ENCODE measurements at places on chromosomes 16 and 17.

- no peak for DNase-seq
Measured at GRCh38 chr16:72785886-72786285, 262.0 kb downstream of the ZFHX3 start.

- no peak for DNase-seq
Measured at GRCh38 chr17:17114592-17115225, 72.5 kb downstream of the MPRIP start.

GRCh38 chr16:61210076-61210475 is 826.2 kb downstream of the CDH8 start:
- no peak for DNase-seq

- DNase-seq, result peak; percentile 75
Measured at GRCh38 chr17:42920106-42920900, 19.7 kb downstream of the G6PC1 start.

GRCh38 chr16:69073181-69073702 is 32.2 kb upstream of the HAS3 start:
- no peak for DNase-seq

DNA sequence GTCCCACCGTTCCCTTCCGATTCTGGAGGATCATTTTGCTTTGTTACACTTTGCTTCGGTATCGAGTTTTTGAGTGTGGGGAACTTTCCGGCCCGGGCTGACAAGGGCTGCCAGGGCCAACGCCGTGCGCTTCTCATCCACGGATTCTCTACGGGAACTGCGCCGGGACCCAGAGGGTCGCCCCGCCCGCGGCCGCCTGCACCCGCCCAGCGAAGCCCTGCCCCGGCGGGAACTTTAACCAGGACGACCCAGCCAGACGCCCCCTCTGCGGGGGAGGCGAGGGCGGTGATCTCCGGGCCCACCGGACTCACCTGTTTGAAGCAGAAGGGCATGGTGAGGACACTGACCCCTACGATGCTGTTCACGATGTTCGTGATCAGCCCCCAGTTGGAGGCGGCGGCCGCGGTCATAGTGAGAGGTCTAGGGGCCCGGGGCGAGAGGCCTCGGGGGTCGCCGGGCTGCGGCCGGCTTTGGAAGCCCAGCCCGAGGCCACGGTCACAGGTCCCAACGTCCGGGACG is 536 bp downstream of the SLC38A10 start:
- peak; percentile 21 for DNase-seq

GRCh38 chr16:10679921-10680320 is 14.8 kb downstream of the TEKT5 start:
- no peak for DNase-seq

DNA sequence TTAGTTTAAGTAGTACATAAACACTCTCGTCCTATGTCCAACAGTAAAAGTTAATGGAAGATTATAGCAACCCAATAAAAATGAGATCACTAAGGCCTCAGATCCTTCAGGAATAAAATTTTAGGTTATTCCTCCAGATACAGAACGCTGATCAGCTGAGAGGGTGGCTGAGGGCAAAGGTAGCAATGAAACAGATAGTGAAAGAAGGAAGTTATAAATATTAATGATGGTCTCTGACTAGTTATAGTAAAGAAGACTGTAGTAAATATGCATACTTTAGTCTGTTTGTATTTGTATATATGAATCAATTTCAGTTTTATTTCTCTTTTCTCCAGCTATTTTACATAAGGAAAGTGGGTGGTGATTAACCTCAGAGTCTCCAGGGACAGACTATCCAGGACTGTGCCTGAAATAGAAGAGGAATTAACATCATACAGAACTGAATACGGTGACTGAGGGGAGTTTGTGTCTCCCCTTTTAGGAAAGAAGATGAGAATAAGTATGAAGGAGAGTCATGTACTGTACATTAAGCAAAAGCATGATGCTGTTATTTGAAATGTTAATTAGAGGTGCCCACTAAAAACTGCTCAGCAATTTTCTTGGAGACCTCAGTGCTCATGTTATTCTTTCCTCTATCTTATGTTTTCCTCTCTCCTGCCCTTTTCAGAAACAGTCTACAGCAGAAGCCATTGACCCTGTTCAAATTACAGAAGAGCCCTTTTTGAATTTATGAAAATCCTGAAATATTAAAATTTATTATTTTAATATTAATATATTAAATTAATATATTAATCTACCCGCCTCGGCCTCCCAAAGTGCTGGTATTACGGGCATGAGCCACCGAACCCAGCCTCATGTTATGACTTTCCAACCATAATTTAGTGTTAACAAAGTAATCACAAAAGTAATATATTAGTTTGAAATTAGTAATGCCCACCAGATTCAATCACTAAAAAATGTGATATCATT is 36.5 kb upstream of the DHRS7B start:
- DNase-seq, result no peak

DNA sequence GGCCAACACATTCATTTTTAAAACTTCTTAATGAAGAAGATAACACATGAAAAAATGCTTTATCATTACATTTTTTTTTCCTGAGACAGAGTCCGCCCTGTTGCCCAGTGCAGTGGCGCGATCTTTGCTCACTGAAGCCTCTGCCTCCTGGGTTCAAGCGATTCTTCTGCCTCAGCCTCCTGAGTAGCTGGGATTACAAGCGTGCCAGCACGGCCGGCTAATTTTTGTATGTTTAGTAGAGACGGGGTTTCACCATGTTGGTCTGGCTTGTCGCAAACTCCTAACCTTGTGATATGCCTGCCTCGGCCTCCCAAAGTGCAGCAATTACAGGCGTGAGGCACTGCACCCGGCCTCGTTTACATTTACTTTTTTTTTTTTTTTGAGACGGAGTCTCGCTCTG is 13.2 kb downstream of the HBQ1 start:
- DNase-seq, result no peak

- peak; percentile 50 for DNase-seq
Measured at GRCh38 chr16:50547340-50548124, 664 bp upstream of the NKD1 start.

DNA sequence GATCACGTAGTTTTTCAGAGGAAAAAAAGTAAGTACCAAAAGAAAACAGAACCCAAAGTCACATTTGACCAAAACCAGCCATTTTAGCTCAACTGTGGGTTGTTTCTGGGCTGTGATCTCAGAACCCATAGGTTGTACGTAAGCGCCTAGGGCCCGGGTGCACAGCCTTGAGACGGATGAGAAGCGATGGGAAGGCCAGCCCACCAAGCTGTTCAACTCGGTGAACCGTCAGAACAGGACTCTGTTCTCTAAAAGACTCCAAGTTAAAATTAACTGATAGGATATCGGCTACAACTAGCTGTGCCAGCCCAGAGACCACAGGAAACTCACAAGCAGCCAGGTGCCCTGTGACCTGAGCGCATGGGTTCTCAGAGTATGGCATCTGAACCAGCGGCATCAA is 28.3 kb downstream of the USP22 start:
- DNase-seq, result no peak

GRCh38 chr17:33451221-33451620 is 158.1 kb upstream of the ASIC2 start:
- no peak for DNase-seq

GRCh38 chr16:27426423-27427408 is 24.7 kb downstream of the IL21R start:
- DNase-seq, result peak; percentile 89

Data from RPMI8226 (cell line).